Hair follicle dermal papilla cell (primary cell): ENCODE measurements at places on chromosomes 4 and X. TPM values are rescaled to one million over a fixed set of nuclear protein-coding genes. Genes with fewer than 3 reads are reported as not detected.

Gene UGT2B10
- total RNA-seq, result not detected in 2 replicates

Gene SLC9A7
- total RNA-seq, result 72.3 and 76.9 TPM in 2 replicates

Gene GLRA2
- total RNA-seq, result not detected in 2 replicates

Gene STPG2
- total RNA-seq, result 0.12 and 0.32 TPM in 2 replicates

Gene LRIT3
- under 0.01 TPM in 1 of 2 replicates, not detected in the other for total RNA-seq

Gene MAGEE2
- not detected in 2 replicates for total RNA-seq

Gene GNRHR
- not detected in 2 replicates for total RNA-seq

Gene EPGN
- total RNA-seq, result 0.49 TPM in 1 of 2 replicates, not detected in the other

Gene AREG
- total RNA-seq, result 0.32 and 0.49 TPM in 2 replicates

Gene AGTR2
- not detected in 2 replicates for total RNA-seq

Gene HERC6
- total RNA-seq, result 22.6 and 35.0 TPM in 2 replicates

Gene SLC38A5
- total RNA-seq, result 34.4 and 38.5 TPM in 2 replicates

Gene LGI2
- not detected in 2 replicates for total RNA-seq

Gene REPS2
- total RNA-seq, result 2.6 and 3.8 TPM in 2 replicates

Gene WDR19
- total RNA-seq, result 34.4 and 46.9 TPM in 2 replicates

Gene FREM3
- total RNA-seq, result under 0.01 TPM in 1 of 2 replicates, not detected in the other

Gene MUC7
- total RNA-seq, result not detected in 2 replicates
